ENCODE measurements at places on chromosomes 1 and 21. TPM values are rescaled to one million over a fixed set of nuclear protein-coding genes. Genes with fewer than 3 reads are reported as not detected.

DNA sequence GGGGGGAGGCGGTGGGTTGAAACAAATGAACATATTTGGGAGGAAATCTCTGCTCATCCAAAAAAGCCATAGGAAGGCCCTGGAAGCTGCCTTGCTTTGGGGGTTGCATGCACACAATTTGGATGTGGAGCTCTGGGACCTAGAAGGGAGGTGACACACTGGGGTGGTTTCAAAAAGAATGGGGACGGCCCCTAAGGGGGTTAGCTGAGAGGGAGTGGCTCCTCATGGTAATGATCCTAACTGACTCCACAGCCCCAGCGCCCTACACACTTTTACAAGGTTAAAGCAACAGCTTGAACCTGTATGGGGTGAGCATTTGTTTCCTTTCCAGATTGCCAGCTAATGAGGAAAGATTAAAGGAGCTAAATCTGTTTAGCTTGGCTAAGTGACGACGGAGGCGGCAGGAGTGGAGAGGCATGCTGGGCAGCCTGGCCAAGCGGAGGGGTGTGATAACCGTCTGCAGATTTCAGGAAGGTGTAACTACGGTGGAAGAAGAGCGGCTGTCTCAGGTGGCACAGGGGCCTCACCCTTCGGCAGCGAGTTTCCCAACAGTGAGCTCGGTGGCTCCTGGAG, 107.3 kb downstream of the RNF220 start:
- H3K36me3 ChIP-seq, result no peaks in the 10 kb centered on the region
- no peak overlapping the region for H3K27ac ChIP-seq
- H3K27me3 ChIP-seq, result no peaks in the 10 kb centered on the region
- peaks cover 11% of the 10 kb centered on the region for H3K4me1 ChIP-seq
- DNase-seq, result no peak

The WRAP73 gene
- total RNA-seq, result 30.3 TPM

The VWA5B1 gene
- 2.3 TPM for total RNA-seq

The SH2D1B gene
- not detected for total RNA-seq

DNA sequence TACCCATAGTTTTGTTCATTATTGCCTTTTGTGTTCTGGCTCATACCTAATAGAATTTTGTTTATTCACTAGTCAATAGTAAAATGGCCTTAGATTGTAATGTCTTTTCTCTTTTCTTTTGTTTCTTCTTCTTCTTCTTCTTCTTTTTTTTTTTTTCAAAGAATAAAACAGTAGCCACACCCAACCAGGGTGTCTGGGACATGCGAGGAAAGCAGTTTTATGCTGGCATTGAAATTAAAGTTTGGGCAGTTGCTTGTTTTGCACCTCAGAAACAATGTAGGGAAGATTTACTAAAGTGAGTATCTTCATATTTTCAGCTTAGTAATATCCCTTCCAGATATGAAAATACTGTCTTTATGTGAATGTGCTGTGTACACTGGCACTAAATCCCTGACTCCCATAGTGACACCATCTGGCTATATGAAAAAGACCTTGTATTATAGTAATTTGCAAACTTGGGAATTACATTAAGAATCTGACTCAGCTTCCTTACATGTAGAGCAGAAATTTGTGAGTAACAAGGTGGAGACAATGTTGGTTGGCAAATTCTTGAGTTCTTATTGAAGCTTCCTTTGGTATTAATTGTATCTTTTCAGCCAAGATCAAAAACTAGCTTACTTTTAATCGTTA, 24.6 kb downstream of the AGO4 start:
- DNase-seq, result no peak
- no peak overlapping the region for H3K4me3 ChIP-seq
- no peaks in the 10 kb centered on the region for H3K27me3 ChIP-seq
- H3K4me1 ChIP-seq, result no peaks in the 10 kb centered on the region
- H3K36me3 ChIP-seq, result peaks cover 11% of the 10 kb centered on the region

GRCh38 chr1:153100245-153100644, 5.9 kb upstream of the SPRR2E start:
- no peak for DNase-seq
- no peak overlapping the region for H3K4me3 ChIP-seq
- no peaks in the 10 kb centered on the region for H3K27me3 ChIP-seq
- no peaks in the 10 kb centered on the region for H3K36me3 ChIP-seq
- no peaks in the 10 kb centered on the region for H3K4me1 ChIP-seq
- H3K27ac ChIP-seq, result no peak overlapping the region

The GUCA2A gene
- total RNA-seq, result not detected
